ENCODE measurements at places on chromosomes 13 and 19.
A peak's percentile ranks its signal among the peaks of the same experiment; 100 is the strongest.

GRCh38 chr13:34474187-34474868 lies 467.7 kb upstream of the NBEA start:
- DNase-seq, result no peak

- DNase-seq, result peak; percentile 52
Observed at GRCh38 chr19:4633140-4633967, 6.0 kb upstream of the TNFAIP8L1 start.

DNA sequence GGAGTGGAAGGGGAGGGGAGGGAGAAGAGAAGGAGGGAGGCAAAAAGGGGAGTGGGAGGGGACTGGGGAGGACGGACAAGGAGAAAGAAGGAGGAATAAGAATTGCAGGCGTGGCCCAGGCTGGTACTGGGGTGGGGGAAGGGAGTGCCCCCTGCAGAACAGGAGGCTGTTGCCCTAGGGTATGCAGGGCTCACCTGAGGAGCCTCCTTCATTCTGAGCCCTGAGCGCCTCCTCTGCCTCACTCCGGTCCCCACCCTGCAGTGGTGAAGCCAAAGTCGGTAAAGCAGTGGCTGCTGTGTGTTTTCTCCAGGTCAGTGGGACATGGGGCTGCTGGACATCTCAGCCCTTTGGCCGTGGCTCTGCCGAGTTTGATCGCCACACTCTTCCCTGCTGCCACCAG lies 9.1 kb upstream of the CDC16 start:
- no peak for DNase-seq

DNA sequence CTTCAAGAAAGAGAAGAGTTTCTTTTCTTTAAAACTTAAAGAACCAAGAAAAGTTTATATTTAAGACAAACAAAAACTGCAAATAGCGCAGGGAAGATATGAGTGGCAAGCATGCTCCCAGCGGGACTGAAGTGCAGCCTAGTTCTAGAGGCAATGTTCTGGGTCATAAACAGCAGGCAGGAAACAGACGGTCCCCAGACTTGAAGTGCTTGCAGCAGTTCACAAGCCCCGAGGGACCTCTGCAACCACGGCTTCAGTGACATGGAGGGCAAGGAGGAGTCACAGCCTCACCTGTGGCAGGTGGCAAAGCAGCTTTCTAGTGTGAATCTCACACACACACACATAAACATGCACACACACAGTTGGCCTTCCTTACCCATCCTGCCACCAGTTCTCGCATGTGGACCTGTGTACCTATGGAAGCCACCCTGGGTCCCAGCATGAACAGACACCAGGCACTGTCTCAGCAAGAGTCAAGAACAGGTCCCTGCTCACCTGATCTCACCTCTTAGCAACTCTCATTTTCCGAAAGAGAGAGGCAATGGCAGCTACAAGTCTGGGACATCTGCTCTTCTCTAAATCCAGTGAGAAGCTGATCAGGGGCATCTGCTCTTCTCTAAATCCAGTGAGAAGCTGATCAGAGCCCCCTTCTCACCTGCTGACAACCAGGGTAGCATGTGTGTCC lies 162.0 kb downstream of the EFNB2 start:
- no peak for DNase-seq

- no peak for DNase-seq
Observed at GRCh38 chr19:16794456-16795441, 34.4 kb upstream of the SIN3B start.

GRCh38 chr13:44921246-44921877 lies 67.9 kb downstream of the NUFIP1 start:
- DNase-seq, result no peak

- no peak for DNase-seq
Observed at GRCh38 chr13:98447130-98447529, 129.8 kb downstream of the STK24 start.

GRCh38 chr13:101417043-101417406 lies 717 bp upstream of the NALCN start:
- no peak for DNase-seq

GRCh38 chr13:43766725-43767124 lies 20.0 kb downstream of the ENOX1 start:
- DNase-seq, result no peak

GRCh38 chr19:53517114-53517741 lies 20.7 kb upstream of the ZNF331 start:
- no peak for DNase-seq

DNA sequence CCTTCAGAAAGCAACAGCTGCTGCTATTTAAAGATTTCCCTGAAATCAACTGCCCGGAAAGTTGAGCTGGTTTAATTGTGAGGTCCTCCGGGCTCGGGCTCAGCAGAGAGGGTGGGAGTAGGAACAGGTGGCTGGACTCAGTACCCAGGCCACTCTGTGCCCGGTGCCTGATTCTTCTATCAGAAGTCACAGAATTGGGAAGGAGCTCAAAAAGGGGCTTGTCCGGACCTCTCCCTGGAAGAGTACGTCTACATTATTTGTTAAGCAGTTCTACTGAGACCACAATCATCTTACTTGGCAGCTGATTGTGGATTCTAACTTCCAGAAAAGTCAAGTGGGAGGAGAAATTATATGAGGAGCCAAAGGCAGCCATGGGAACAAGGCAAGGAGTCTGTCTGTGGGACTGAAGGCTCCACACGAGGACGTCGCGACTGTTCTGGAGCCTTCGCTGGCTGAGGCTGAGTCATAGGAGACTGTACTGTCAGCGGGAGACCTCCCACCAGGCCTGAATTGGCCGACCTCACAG lies 91.7 kb upstream of the ANKRD10 start:
- no peak for DNase-seq

DNA sequence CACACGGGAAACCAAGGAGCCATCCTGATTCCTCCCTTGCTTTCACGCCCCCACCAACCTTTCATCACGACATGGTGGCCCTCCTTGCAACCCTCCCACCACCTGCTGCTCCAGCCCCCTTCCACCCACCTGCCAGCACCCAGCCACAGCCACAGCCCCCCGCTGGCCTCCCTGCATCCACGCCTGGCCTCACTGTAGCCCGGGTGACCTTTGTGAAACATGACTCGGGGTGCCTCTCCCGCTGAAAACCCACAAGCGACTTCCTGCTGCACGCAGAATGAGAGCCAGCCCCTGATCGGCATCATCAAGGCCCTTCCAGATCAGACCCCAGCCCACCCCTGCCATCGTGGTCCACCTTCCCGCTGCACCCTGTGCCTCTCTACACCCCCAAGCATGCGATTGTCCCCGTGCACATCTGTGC lies 14.9 kb downstream of the POP4 start:
- DNase-seq, result peak; percentile 74

GRCh38 chr13:89363144-89363543 lies 1692.0 kb downstream of the SLITRK5 start:
- DNase-seq, result no peak

DNA sequence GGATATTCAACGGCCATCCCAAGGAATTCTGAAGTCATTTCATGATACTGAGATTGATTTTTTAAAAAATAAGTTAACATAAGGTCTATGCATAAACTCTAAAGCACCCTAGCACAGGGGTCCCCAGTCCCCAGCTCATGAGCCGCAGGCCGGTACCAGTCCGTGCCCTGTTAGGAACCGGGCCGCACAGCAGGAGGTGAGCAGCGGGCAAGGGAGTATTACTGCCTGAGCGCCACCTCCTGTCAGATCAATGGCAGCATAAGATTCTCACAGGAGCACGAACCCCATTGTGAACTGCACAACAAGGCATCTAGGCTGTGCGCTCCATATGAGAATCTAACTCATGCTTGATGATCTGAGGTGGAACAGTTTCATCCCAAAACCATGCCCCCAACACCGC lies 31.0 kb downstream of the RCBTB1 start:
- no peak for DNase-seq

DNA sequence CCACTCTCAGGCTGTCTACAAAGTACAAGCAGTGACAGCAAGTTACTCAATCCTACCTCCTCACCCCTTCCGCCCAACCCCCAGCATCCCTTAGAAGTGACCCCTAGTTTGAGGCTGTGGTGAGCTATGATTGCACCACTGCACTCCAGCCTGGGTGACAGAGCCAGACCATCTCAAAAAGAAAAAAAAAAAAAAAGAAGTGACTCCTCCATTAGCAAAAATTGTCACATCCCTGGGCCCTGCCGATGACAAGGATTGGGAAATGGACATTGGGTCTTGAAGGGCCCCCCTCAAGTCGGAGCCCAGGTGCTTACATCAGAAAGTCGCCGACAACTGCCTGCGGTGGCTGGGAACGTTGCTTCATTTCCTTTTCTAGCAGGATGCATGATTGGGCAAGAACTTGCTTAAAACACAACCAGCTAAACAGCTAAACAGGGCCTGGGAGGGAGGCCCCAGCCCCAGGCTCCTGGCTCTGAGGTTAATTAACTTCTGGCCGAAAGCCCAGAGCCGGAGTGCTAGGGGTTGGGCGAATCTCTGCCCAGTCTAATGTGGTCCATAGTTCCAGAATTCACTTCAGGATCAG lies 15.3 kb downstream of the RAB3D start:
- peak; percentile 54 for DNase-seq
